ENCODE measurements at places on chromosomes 2 and 18. TPM values are rescaled to one million over a fixed set of nuclear protein-coding genes. Genes with fewer than 3 reads are reported as not detected.

The C2orf74 gene
- 6.3 TPM for total RNA-seq

The ERMN gene
- total RNA-seq: not detected

The RAB27B gene
- total RNA-seq: not detected

The KCNG2 gene
- total RNA-seq: not detected

The HDHD2 gene
- 17.1 TPM for total RNA-seq

The UGT1A3 gene
- total RNA-seq: not detected

The ACTR1B gene
- 68.6 TPM for total RNA-seq
